ENCODE measurements at places on chromosomes 2 and 18.

DNA sequence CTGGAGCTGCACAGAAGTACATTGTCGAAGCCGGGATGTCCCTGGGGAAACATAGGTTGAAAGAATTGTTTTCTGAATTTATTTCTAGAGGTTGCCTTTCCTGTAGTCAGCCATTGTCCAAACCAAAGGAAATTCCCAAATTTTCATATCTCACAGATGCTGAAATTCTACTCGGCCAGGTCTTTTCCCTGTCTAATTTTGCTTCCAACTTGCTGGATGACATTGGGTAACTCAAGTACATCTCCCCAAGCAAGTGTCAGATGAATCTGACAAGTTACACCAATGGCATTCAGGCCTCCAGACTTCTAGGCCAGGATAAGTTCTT, 47.5 kb upstream of the ROCK2 start:
- DNase-seq: no peak

DNA sequence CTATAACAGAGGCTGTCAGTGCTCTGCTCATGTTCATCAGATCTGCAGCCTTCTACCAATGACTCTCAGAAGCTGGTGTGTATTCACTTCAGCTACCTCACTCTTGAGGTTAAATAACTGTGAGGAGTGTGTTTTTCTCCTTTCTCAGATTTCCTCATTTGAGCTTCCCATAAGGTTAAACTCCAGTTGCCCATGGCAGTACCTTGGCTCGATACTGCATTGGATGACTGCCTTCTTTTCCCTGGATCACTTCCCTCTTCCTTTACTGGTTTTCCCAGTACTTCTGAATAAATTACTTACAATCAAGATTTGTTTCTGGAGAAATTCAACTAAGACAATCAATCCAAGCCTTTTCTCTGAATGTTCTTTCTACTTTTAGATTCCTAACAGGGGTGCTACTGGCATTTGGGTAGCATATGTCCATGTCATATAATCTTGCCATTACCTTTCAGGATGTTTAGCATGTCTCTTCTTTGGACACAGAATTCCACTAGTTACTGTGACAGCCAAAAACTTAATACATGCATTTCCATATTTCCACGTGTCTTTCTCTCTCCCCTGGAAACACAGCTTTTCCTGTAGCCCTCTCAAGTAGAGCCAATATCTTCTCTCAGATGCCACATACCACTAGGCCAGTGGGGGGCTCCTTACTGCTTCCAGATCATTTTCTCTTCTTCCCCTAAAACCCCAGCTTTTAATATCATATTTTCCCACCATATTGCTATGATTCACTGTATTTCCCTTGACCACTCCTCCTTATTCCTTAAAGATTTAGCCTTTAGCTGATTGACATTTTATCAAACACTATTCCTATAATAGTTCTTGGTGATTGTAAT, 15.0 kb upstream of the SPOPL start:
- DNase-seq: no peak

DNA sequence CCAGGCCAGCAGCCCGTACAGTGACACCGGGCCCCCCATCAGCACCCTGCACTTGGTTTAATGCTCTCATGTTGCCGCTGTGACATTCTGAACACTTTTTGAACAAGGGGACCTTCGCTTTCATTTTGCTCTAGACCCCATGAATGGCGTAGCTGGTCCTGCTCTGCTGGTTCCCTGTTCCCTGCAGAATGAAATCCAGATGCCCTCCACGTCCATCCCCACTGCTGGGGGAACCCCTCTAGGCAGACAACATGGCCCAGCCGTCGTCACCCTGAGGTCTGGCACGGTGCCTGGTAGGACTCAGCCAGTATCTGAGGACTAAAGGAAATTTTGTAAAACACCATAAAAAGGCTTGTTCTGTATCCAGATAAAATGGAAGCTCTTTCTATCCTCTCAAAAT, 128.6 kb downstream of the KCTD1 start:
- peak; percentile 47 for DNase-seq

DNA sequence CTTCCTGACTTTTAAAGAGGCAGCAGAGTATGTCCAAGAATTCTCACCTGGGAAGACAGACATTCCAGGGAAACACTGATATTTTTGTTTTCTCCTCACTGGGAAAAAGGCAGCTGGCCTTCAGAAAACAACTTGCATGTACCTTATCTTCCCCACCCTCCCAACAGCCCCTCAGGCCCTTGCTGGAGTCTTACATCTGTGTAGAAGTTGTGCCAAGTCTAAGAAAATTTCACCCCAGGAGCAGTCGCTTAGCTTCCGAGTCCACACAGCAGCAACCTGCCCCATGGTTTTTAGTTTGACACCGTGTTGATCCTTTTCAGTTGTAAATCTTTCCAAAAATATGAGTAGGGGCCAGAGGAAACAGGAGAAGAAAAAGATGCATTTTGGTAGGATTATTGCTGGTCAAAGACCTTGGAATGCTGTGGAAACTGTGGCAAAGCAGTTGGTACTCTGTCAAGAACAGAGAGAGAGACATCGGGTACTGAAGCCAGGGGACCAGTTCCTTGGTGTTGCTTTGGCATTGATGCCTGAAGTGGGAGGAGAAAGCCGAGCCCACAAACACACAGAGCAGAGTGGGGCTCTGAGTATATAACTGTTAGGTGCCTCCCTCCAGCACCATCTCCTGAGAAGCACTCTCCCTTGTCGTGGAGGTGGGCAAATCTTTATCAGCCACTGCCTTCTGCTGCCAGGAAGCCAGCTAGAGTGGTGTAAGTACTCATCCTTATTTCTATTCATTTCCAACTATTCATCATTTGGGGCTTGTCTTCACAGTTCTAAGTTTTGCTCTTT, at the start of gene SLC14A1:
Gene SLC14A1 (plus strand): TSS at position 615 of the 789 bp plus-strand sequence. CDS start 6,140 bp downstream, outside the sequence.
- no peak for DNase-seq

DNA sequence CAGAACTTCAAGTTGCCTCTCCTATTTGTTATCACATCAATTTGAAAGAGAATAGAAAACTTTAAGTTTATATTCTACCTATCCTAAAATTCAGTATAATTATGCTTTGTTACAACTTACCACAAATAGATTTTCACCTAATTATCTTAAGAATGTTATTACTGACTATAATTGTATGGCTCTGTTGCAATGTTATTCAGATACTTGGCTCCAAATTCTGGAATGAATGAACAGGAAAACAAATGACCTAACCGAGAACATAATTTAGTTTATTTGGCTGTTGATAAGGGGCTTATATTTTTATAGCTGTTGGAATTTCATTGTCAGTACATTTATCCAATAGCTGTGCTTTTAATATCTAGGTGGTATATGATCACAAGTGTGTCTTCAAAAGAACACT, 173.2 kb upstream of the GULP1 start:
- no peak for DNase-seq

DNA sequence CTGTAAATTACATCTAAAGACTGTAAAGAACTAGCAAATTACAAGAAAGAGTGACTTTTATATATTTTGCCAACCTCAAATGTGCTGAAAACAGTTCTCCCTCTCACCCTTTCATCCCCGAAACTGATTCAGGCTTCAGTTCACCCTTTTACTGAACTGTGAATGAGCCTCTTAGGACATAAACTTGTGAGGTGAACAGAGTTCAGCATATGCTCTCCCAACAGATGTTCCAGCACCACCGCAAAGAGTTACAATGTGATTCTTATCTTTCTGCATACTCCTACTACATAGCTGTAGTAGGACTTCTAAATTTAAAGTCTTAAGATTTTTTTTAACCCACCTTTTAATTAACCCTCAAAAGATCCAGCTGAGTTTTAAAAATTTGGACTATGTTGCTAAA, 1.2 kb upstream of the ZCCHC2 start:
- no peak for DNase-seq

DNA sequence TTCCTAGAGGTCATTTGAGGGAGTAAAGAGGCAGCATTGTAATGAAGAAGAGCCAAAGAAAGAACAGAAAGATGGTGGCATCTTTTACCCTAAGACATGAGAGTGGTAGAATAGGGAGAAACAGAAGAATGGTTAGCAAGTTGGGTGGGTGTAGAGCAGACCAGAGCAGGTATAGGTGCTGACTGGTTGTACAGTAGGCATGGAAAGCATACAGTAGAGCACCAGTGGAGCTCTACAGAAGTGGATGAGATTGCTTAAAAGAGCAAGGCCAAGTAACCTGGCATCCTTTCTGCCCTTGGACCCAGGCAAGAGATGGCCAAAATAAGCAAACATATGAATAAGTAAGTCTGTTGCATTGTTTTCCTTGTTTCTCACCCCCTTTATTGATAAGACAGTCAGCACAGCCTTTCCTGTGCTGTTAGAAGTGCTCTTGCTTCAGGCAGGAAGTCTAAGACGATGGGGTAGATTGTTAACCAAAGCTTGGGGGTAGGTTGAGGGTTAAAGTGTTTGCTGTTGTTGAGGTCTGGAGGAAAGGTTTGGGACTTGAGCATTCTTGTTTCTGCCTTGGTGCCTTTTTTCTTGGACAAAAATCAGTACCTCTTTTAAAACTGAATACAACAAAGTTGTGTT, 76.9 kb downstream of the DIS3L2 start:
- no peak for DNase-seq

GRCh38 chr18:8050616-8051329, 483.7 kb downstream of the PTPRM start:
- no peak for DNase-seq

DNA sequence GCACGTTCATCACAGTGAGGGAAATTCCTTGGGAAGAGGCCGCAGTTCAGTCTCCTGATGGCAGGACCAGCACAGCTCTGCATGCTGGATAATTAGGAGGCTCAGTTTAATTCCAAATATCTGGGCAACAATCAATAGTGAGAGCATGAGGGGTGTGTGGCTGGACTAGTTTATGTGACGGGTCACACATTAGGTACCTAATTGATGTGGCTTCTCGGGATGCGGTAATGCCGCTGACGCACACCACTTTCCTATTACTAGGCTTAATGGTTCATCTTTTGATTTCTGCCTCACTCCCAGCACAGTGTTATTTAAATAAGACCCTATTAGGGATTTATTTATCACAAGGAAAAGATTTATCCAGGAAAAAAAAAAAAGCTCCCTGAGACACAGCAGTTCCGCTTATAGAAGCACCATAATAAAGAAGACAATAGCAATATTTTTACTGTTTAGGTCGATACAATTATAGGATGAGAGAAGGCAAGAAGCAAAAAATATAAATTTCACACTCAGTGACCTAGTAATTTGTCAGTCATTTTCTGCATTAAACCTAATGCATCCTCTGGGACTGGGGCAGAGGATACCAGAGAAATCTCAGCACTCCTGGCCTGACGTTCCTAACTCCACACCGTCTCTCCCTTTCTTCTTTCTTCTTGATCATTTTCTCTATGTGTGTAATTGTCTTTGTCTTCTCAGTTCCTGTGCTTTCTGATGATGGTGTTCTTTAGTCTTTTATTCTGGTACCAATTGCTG, 264.7 kb upstream of the SLC14A2 start:
- DNase-seq: no peak

GRCh38 chr18:63376538-63376937, 9.5 kb upstream of the KDSR start:
- peak; percentile 4 for DNase-seq

DNA sequence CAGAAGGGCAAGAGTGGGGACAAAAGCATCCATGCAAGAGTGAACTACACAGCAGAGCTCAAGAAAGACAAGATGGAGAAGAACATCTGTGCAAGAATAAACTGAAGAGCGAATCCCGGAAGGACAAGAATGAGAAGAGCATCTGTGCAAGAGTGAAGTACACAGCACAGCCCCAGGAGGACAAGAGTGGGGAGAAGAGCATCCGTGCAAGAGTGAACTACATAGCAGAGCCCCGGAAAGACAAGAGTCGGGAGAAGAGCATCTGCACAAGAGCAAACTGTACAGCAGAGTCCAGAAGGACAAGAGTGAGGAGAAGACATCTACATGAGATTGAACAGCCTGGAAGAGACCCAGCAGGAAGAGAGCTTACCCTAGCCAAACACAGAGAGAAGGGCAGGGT, 284.6 kb downstream of the PIEZO2 start:
- no peak for DNase-seq

DNA sequence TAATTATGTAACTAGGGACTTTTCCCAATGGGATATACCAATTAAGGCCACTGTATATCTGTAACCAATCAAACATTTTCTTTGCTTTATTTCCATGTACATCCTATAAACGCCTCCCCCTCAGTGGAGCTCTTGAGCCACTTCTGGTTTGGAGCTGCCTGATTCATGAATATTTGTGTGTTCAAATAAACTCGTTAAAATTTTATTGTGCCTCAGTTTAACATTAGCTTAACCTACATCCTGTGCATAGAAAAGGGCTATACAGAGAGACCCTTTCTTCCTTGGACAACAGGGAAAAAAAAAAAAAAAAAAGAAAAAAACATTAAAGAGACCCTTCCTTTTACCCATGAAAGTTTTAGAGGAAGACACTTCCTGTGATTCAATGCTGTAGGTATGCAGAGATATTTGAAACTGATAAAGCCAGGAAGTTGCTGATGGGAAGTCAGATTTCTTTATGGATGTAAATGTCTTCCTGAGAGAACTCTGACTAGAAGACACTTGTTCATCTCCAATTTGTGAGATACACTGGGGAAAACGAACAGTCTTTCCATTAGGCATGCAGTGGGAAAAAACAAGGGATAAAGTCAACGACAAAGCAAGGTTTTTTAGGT, 614.6 kb upstream of the SOX11 start:
- peak; percentile 20 for DNase-seq

- no peak for DNase-seq
Observed at GRCh38 chr2:56100791-56101312, 82.9 kb upstream of the CCDC85A start.

GRCh38 chr18:75369026-75369721, 58.3 kb downstream of the SMIM21 start:
- no peak for DNase-seq

GRCh38 chr2:203781151-203781550, 74.7 kb downstream of the CD28 start:
- no peak for DNase-seq

GRCh38 chr2:220226076-220226475, 598.6 kb downstream of the SLC4A3 start:
- no peak for DNase-seq

DNA sequence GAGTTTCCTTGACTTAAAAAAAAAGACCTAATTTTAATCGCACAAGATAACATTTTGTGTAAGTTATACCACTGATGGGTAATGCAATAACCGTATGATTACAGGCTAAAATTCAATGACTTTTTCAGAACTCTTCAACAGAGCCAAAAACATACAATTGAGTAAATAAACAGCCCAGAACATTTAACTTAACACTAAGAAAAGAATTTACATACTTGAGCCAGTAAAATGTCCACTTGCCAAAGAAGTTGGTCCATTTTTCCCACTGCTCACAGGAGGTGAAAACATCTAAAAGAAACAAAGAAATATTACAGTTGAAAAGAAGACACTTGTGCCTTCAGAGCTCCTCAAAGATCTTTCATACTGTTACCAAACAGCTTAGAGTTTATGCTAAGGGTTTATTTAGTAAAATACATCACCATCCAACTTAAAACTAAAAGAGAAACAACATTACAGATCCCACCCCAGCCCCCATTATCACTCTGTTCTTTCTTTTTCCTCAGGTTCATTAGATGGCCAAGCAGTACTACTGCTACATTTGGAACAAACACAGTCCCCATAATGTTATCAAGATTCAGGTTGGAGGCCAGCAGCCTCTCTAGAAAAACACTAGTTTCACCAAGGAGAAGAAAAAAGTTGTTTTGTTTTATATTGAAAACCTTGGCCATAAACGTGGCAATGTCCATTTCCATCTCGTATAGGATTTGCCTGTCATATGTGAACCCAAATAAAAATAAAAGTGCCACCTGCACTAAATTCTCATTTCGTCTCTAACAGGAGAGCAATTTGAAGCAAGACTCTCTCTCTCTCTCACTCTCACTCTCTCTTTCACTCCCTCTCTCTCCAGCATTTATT, 2.7 kb downstream of the TCF4 start:
- no peak for DNase-seq
